Amygdala (tissue), 56 donors: ENCODE measurements at places on chromosomes 1 and 21.

GRCh38 chr1:13651279-13651678 lies 48.7 kb upstream of the PRDM2 start:
- DNase-seq, result no peak

- no peak for DNase-seq
These were observed 181.7 kb upstream of the DPYD start for GRCh38 chr1:98102345-98103030.

- DNase-seq, result no peak
These were observed 20.0 kb downstream of the RIPPLY3 start for GRCh38 chr21:37026499-37026898.

DNA sequence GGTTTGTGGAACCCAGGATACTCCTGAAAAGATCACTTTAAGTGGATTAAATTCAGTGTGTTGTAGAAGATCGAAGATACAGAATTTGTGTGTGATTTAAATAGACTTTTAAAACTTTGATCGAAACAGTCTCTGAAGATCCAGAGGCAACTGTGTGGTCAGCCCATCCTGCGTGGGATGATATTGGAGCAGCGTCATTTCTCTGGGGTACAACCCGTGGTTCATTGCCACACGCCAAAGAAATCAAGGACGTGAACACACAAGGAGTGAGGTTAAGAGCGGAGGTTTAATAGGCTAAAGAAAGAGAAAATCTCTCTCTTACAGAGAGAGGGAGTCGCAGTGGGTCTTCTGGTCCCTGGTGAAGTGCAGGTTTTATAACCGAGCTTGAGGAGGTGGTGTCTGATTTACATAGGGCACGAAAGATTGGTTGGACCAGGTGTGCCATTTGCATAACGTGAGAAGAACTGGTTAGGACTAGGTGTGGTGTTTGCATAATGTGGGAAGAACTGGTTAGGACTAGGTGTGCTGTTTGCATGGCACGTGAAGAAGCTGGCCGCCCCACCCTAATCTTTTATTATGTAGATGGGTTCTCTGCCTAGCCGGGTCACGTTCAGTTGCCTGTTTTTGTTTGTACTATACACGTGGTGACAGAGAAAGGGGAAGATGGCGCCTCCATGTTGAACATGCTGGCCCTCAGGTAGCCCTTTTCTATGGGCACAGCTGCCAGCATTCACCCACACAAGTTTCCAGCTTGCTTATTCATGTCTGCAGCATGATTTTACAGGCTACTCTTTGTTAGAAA lies 82.3 kb downstream of the ADSS2 start:
- no peak for DNase-seq

DNA sequence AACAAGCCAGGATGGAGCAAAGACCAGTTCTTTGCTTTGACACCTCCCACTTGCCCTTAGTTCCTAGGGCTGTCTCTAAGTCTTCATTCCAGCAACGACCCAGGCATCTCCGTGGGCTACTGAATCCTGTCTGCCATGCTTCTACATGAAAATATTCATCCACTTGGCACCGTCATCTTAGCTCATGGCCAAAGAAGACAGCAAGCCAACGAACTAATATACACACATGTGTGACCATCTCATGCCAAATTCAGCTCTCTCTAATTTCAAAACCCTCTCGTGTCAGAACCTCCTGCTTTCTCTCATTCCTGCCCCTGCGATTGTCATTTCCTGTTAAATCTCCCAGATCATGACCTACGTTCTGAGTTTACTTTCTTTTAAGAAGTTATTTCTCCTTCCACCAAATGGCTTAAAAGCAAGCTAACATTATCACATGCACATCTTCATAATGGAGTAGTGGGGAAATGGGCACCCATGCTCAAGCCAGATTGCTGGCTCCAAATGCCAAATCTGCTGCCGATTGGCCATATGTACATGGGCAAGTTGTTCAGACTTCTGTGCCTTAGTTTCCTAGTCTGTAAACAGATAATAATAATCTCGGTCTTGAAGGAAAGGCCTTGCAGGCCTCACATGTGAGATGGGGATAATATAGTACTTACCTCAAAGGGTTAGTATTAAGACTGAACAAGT lies 373.4 kb downstream of the USH2A start:
- no peak for DNase-seq

DNA sequence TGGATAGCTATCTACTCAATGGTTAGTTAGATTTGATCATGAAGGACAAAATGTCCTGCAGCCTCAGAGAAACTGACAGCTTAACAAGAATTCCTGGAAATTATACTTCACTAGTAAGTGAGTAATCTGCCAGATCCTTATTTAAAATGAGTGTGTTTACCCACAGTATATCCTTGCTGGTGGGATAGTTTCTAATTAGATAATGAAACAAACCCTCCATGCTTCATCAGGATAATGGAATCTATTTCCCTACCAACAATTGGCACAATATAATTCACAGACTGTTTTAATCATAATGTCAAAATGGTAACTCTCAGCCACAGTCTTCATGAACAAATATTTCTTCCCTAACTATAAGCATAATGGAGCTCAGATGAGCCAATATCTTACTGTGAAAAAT lies 239.4 kb upstream of the ST6GALNAC5 start:
- DNase-seq, result no peak

DNA sequence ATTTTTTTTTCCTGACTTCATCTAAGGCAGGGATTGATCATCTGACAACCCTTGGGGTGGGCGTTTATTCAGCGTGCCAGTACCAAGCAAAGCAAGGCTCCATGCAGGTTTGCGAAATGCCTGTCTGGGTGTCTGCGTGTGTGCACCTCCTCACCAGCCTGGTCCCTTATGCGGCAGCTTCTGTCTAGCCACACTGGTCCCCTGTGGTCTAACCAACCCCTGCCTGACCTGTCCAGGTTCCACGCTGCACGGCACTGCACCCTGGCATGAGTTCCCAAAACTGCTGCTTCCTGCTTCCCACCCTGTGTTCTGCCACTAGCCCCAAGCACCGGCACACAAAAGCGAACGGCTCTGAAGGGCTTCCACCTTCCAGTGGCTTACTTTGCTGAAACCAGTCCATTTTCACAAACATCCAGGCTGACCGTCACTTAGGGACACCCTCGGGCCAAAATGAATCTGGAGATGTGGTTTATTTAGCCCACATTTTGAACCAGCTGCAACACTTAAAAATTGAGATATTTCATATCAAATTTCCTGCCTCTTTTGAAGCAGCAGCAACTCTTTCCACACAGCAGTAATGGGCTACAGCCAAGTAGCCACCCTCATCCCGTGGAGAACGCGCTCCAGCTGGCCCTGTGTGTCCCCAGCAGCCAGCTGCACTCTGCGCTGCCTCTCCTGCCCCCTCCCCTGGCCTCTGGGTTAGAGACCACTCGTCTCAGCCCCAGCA lies 55.7 kb downstream of the HLCS start:
- no peak for DNase-seq

DNA sequence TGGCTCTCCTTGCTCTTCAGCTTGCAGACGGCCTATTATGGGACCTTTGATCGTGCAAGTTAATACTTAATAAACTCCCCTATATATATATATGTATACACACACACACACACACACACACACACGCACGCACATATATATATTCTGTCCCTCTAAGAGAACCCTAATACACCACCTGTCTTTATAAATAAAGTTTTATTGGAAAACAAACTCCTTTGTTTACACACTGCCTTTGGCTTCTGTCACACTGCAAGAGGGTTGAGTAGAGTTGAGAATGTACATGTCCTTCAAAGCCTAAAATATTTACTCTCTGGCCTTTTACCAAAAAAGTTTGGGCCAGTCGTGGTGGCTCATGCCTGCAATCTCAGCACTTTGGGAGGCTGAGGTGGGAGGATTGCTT lies 26.2 kb upstream of the SIM2 start:
- DNase-seq, result no peak

DNA sequence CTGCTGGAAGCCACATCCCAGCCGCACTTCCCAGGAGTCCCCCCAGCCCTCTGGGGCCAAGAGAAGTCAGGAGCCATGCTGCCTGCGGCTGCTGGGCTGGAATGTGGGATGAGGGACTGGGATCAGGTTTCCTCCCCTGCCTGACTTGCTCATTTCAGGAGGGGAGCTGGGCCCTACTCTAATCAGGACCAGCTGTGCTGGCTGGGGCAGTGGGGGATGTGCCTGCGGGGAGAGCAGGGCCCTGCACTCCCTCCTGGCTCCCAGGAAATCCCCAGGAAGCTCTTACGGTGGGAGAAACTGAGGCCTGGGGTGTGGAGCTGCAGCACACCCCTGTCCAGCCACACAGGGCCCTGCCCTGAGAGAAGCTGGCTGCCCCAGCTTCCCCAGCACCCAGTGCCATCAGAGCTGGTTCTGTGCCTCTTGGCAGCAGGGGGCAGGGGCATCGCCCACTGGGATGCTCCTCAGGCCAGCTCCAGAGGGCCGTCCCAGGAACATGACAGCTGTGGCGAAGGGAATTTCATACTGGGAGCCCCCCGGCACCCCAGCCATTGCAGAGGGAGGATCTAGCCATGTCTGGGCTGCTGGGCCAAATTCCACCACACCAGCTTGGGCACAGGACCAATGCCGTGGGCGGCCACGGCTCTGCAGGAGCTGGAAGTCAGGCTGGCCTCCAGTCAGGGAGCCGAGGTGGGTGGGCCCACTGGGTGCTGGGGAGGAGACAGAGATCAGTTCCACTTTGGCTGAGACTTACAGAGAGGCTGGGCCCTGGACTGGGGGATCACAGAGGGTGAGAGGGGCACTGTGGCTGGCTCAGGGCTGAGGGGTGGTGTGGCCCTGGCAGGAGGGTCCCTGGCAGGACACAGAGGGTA lies 21.3 kb upstream of the PRSS38 start:
- no peak for DNase-seq

- DNase-seq, result no peak
These were observed 194.2 kb upstream of the PROX1 start for GRCh38 chr1:213793482-213794067.

DNA sequence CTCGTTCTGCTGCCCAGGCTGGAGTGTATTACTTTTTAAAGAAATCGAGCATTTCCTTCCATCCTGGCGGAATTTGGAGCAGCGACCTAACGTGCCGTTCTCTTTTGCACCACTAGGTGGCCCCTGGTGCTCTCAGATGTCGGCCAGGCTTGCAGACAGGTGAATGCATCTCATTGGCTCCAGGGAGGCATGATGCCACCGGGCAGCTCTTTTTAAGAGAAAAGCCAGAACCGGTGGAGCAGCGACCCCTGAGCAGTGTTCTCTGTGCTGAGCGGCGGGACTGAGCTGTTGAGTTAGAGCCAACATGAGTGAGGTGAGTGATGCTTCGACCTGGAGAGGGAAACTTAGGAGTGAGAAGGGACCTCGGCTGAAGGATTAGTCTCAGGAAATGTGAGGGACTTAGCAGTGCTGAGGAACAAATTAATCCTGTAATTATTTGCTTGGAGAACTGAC lies at the start of gene PCP4:
Gene PCP4, plus strand, starts transcription at position 241 of the 453 bp plus-strand sequence. Its CDS starts 64 bp downstream, at position 305.
- peak; percentile 18 for DNase-seq

- DNase-seq, result no peak
These were observed 6.2 kb downstream of the MED8 start for GRCh38 chr1:43383449-43383848.

DNA sequence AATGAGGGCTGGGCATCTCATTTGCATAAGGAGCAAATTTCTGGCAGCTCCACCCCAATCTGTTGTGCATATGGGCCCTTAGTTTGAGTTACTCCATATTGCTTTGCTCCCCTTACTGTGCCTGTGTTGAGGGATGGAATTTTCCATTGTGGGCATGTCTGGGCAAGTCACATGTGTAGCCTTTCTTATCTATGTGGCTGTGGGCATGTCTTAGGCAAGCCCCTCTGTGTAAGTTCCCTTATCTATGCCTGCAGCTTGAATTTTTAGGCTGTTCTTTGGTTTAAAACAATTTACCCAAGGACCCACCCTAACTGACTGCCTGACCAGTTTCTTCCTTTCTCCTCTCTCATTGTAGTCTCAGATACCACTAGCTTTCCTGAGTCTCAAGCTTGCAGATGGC lies 405.7 kb upstream of the NCAM2 start:
- DNase-seq, result no peak

DNA sequence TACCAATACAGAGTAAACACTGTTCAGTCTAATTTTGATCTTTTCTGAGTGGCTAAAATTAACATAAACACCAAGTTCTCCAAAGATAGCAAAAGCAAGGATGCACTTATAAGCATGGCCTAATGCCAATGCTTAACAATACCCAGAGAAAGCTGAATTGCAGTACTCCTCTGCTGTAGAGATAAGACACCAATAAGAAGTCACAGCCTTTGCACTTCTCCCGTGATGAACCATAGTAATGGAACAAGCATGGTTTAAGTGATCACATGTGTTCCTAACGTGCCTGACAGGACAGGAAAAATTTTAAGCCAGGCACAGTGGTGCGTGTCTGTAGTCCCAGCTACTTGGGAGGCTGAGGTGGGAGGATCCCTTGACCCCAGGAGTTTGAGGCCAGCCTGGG lies 5.6 kb downstream of the PRDX1 start:
- DNase-seq, result no peak

- no peak for DNase-seq
These were observed 25.5 kb upstream of the ZNF496 start for GRCh38 chr1:247357052-247357780.

GRCh38 chr21:37915941-37916309 lies 332 bp downstream of the KCNJ6 start:
- no peak for DNase-seq

GRCh38 chr1:245336149-245336983 lies 181.6 kb downstream of the KIF26B start:
- DNase-seq, result no peak

- DNase-seq, result no peak
These were observed 122.8 kb upstream of the USP24 start for GRCh38 chr1:55337801-55338447.

DNA sequence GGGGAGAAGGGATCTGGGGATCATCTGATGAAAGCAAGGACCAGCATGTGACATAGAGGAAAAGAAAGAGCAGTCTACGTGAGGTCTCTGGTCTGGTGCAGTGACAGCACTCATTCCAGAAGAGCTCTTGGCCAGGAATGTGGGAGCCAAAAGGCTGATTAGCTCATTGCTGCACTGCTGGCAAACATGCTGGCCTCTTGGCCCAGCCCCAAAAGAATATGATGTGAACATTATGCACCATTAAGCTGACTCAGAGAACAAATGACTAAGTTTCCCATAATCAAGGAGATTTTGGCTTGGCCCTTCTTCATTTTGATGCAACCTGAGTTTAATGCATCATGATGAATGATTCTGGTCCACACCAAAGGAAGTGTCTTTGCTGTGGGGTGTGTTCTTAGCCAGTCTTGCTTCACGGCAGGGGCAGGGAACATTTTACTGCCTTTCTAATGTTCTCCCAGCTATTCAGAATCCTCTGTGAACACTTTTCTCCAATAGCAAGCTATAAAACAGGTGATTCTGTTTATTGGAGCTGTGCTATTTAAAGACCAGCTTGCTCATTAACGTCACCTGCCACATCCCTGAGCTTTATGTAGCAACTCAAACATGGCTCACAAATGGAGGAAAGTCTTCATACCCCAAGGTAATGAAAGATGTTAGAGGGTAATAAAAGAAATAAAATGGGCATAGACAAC lies 55.1 kb downstream of the PCBP3 start:
- DNase-seq, result no peak

- DNase-seq, result no peak
These were observed 12.4 kb downstream of the SLC26A9 start for GRCh38 chr1:205930799-205931281.

GRCh38 chr1:117828201-117828600 lies 101.2 kb downstream of the GDAP2 start:
- DNase-seq, result no peak
